ENCODE measurements at places on chromosomes 3 and 15. TPM values are rescaled to one million over a fixed set of nuclear protein-coding genes. Genes with fewer than 3 reads are reported as not detected.

DNA sequence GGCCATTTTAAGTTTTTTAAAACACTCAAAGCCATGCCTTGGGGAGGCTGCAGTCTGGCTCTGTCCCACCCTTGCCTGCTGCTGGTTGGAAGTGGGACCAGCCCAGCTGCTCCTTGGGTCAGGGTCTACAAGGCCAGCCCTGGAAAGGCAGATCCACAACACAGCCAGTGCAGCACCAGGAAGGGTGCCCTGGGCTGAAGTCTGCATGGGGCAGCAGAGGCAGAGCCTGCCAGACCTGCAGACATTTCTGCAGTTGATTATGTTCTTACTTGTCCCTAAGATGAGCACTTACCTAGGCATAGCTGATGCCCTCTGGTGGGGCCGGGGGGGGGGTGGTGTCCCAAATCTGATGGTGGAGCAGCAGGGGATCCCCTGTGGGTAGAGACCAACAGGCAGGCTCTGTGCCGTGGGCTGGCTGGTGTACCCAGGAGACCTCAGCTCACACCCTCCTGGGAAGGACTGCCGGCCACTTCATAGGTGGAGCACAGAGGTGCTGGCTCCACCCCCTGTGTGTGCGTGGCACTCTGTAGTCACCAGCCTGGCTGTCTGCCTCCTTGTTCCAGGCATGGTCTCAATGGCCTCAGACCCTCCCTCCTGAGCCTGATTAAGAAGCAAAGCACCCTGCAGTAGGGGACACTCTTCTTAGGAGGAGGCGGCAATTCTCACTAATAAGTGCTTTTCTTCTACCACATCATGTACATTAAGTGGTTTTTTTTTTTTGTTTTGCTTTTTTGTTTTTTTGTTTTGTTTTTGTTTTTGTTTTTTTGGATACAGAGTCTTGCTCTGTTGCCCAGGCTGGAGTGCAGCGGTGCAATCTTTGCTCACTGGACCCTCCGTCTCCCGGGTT lies 97.4 kb upstream of the KLF13 start:
- H3K4me3 ChIP-seq = no peak overlapping the region
- DNase-seq = no peak
- H3K27me3 ChIP-seq = no peaks in the 10 kb centered on the region
- H3K4me1 ChIP-seq = peaks cover 6% of the 10 kb centered on the region
- H3K36me3 ChIP-seq = no peaks in the 10 kb centered on the region
- no peak overlapping the region for H3K27ac ChIP-seq

DNA sequence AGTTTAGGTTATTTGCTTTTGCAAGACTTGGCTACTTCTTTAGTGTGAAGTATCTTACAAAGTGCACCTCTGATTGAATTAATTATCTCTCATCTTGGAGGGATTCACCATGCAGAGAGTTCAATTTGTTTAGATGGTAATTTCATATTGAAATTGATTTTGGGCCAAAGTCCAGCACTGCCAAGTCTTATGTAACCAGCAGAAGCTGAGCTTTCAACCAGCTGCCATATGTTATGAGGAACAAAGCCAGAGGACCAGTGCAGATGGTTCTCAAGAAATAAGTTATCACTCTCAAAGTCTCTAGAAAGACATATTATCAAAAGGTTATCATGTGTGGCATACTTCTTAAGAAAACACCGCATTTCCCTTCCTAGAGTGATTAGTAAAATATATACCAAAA lies 29.0 kb downstream of the ABHD6 start:
- no peaks in the 10 kb centered on the region for H3K27me3 ChIP-seq
- H3K4me3 ChIP-seq = no peak overlapping the region
- H3K4me1 ChIP-seq = no peaks in the 10 kb centered on the region
- no peak overlapping the region for H3K27ac ChIP-seq
- no peaks in the 10 kb centered on the region for H3K36me3 ChIP-seq

TAGLN3 gene
- not detected for polyA plus RNA-seq

- no peak for DNase-seq
- no peak overlapping the region for H3K27ac ChIP-seq
- no peaks in the 10 kb centered on the region for H3K27me3 ChIP-seq
Observed at GRCh38 chr15:72887376-72887775, 103.8 kb upstream of the ADPGK start.

SLCO3A1 gene
- 144 TPM for polyA plus RNA-seq

DNA sequence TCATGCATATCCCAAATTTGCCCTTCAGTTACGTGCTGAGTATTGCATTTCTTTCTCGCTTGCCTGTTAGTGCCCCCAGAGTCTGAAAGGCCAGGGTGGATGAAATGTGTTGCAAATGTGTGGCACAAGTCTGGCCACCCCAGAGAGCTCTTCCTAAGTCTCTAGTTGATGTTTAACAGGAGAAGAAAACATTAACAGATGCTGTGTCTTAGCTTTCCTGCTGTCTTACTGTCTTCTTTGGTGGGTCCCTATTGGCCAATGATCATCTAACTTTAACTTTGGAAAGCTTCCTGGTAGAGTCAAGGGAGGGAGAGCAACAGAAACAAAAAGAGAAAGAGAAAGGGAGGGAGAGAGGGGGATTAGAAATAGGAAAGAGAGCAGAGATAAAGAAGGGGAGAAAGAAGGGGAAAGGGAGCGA lies 76.7 kb upstream of the P3H2 start:
- no peak overlapping the region for H3K27ac ChIP-seq
- H3K27me3 ChIP-seq = no peaks in the 10 kb centered on the region
- H3K4me1 ChIP-seq = no peaks in the 10 kb centered on the region

PLSCR2 gene
- polyA plus RNA-seq = 34.8 TPM

- no peak overlapping the region for H3K27ac ChIP-seq
- no peaks in the 10 kb centered on the region for H3K36me3 ChIP-seq
- no peaks in the 10 kb centered on the region for H3K27me3 ChIP-seq
- no peaks in the 10 kb centered on the region for H3K4me1 ChIP-seq
Observed at GRCh38 chr3:107465064-107465631, 57.6 kb upstream of the BBX start.

GRCh38 chr3:112124907-112125607 lies 8.0 kb downstream of the GCSAM start:
- no peak for DNase-seq
- no peak overlapping the region for H3K27ac ChIP-seq
- no peak overlapping the region for H3K4me3 ChIP-seq
- H3K4me1 ChIP-seq = peaks cover 13% of the 10 kb centered on the region

DNA sequence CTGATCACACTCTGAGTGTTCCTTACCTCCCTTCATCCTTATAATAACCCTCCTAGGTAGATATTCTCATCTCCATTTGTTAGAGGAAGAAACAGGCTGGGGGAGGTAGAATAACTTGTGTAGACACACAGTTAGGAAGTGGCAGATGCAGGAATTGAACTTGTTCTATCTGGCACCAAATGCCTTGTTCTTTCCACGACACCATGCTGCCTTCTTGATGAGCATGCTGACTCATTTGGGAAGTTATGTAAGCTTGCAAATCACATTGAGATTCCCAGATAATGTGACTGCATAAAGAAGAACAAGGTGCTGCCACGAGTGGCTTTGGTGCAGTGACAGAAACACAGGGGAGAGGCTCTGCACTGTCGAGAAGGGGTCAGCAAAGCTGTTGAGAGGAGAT lies 27.5 kb upstream of the NDUFB4 start:
- H3K4me3 ChIP-seq = no peak overlapping the region
- no peak for DNase-seq
- H3K27me3 ChIP-seq = no peaks in the 10 kb centered on the region
- no peak overlapping the region for H3K27ac ChIP-seq
- H3K4me1 ChIP-seq = peaks cover 9% of the 10 kb centered on the region
- no peaks in the 10 kb centered on the region for H3K36me3 ChIP-seq

GAP43 gene
- polyA plus RNA-seq = 0.62 TPM

- H3K27ac ChIP-seq = no peak overlapping the region
- H3K27me3 ChIP-seq = no peaks in the 10 kb centered on the region
- DNase-seq = no peak
Observed at GRCh38 chr15:84099181-84099580, 136.4 kb upstream of the GOLGA6L4 start.

GRCh38 chr15:60118626-60119025 lies 114.5 kb downstream of the FOXB1 start:
- H3K4me1 ChIP-seq = no peaks in the 10 kb centered on the region
- no peaks in the 10 kb centered on the region for H3K27me3 ChIP-seq
- no peak overlapping the region for H3K27ac ChIP-seq
- DNase-seq = no peak
- no peaks in the 10 kb centered on the region for H3K36me3 ChIP-seq

GRCh38 chr15:101052031-101052620 lies 133.0 kb downstream of the LRRK1 start:
- H3K4me3 ChIP-seq = no peak overlapping the region
- DNase-seq = peak; percentile 9
- peaks cover 6% of the 10 kb centered on the region for H3K4me1 ChIP-seq
- no peaks in the 10 kb centered on the region for H3K27me3 ChIP-seq
- H3K36me3 ChIP-seq = no peaks in the 10 kb centered on the region

- H3K4me1 ChIP-seq = no peaks in the 10 kb centered on the region
- H3K27me3 ChIP-seq = no peaks in the 10 kb centered on the region
- H3K27ac ChIP-seq = no peak overlapping the region
- DNase-seq = no peak
- no peaks in the 10 kb centered on the region for H3K36me3 ChIP-seq
Observed at GRCh38 chr15:63089260-63090043, 32.2 kb upstream of the LACTB start.

- H3K36me3 ChIP-seq = no peaks in the 10 kb centered on the region
- no peaks in the 10 kb centered on the region for H3K4me1 ChIP-seq
Observed at GRCh38 chr3:66261355-66261754, 40.6 kb downstream of the SLC25A26 start.

DNA sequence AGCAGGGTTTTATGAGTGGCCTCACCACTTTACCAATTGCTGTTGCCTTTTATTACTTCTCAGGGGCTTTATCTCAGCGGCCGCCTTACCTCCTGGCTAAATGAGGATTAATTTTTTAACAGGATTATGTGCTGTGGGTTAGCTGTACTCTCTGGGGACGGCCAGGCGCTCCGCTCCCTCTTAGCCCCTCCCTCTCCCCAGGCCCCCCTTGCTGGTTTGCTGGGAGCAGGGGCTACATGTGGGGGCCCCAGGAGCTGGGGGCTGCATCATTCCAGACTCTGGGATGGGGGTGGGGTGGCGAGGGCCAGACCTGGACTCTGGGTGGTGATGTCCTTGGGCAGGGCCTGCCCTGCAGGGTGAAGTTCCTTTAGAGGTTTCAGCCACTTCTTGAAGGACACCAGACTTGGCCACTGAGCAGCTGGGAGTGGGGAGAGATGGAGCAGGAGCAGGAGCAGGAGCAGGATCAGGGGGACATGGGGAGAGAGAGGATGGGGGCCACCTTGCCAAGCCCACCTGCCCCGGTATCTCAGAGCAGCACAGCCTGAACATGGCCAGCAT lies 196.1 kb downstream of the GOLGA6L6 start:
- no peak for DNase-seq
- no peaks in the 10 kb centered on the region for H3K36me3 ChIP-seq
- no peak overlapping the region for H3K4me3 ChIP-seq
- H3K27ac ChIP-seq = no peak overlapping the region
- H3K27me3 ChIP-seq = no peaks in the 10 kb centered on the region
- H3K4me1 ChIP-seq = no peaks in the 10 kb centered on the region

- H3K27ac ChIP-seq = no peak overlapping the region
- no peaks in the 10 kb centered on the region for H3K4me1 ChIP-seq
- no peak for DNase-seq
- H3K27me3 ChIP-seq = no peaks in the 10 kb centered on the region
Observed at GRCh38 chr15:69902414-69903062, 195.2 kb downstream of the TLE3 start.

GRCh38 chr3:56956906-56957305 lies 103.6 kb upstream of the SPATA12 start:
- DNase-seq = no peak
- no peaks in the 10 kb centered on the region for H3K36me3 ChIP-seq
- peaks cover 6% of the 10 kb centered on the region for H3K4me1 ChIP-seq
- no peak overlapping the region for H3K4me3 ChIP-seq

- no peaks in the 10 kb centered on the region for H3K27me3 ChIP-seq
- H3K36me3 ChIP-seq = no peaks in the 10 kb centered on the region
- no peak overlapping the region for H3K27ac ChIP-seq
Observed at GRCh38 chr15:57138349-57138788, 219.9 kb downstream of the TCF12 start.

CD200 gene
- polyA plus RNA-seq = 6.3 TPM

KAT2B gene
- polyA plus RNA-seq = 5.3 TPM

DNA sequence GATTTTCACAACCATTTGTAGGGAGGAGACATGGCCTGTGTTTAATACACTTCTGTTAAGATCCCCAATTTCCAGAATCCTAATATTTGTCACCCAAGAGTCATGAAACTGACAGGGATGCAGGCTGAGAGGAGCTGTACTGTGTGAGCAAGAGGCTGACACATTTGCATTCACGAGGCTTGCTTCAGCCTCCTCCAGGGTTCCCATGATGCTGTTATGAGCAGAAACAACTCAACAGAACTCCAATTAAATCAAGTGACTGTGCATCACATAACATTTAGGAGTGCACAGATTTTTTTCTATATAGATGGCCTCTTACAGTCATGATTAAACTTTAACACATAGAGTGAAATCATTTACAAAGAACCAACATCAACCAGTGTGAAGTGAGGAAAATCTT lies 292.3 kb upstream of the STT3B start:
- no peaks in the 10 kb centered on the region for H3K4me1 ChIP-seq
- H3K36me3 ChIP-seq = no peaks in the 10 kb centered on the region
- no peak overlapping the region for H3K4me3 ChIP-seq
- no peak for DNase-seq
- H3K27me3 ChIP-seq = no peaks in the 10 kb centered on the region

DNA sequence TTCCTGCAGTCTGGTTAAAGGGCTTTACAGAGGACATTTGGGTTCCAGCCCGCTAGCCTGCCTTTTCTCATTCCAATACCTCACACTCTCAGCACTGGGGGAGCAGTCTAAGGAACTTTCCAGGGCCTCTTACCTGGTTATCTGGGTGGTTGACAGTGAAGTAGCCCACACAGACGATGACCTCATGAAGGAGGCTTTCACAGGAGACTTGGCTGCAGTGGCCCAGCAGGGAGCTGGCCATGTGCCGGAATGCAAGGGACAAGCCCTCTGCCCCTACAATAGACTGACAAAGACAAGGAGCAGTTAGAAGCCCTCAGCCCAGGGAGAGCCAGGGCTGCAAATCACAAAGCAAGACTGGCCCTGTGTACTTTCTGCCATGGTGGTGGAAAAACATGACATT lies 39.5 kb downstream of the ISL2 start:
- no peaks in the 10 kb centered on the region for H3K27me3 ChIP-seq
- DNase-seq = no peak
- H3K4me1 ChIP-seq = no peaks in the 10 kb centered on the region
- H3K36me3 ChIP-seq = no peaks in the 10 kb centered on the region
- H3K4me3 ChIP-seq = no peak overlapping the region

All from testis (tissue), 5 donors.